A673 (cell line): ENCODE measurements at places on chromosomes 7 and 10. TPM values are rescaled to one million over a fixed set of nuclear protein-coding genes. Genes with fewer than 3 reads are reported as not detected.

GRCh38 chr10:12703126-12703525 lies 298.4 kb downstream of the CCDC3 start:
- no peak for DNase-seq

DNA sequence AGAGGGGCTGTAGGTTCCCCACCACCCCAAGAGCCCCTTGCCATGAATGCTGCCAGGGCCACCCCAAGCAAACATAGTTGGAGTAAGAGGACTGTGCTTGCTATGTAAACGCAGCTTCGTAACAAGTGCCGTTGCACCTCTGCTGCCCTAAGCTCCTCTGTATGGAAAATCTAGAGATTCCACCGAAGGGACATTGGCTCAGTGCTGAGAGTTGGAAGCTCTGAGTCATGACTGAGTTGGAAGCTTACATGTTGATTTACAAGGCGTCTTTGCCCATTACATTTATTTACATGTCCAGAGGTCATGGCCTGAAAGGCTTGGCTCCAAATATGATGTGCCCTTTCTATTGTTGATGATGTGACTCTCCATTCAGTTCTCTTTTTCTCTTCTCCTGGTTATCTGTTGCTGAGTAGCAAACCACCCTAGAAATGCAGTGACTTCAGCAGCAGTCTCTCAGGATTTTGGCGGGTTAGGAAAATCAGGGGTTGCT lies 233.1 kb upstream of the TCF7L2 start:
- DNase-seq, result no peak

DNA sequence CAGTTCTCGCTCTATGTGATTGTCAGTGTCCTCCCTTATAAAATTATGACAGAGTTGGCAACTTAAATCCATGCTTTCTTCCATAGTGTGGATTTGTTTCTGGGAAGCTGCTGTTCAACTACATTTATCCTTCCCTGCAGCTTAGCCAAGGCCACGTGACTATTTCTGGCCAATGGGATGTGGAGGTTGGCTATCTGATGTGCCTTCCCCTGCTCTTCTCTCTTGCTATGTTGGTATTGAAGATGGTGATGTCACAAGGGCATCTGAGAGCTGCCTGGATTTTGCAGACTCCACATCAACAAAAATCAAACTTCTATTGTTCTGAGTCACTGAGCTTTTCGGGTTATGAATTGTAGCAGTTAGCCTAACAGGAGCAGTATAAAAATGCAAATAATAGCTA lies 164.9 kb upstream of the RHOBTB1 start:
- no peak for DNase-seq

DNA sequence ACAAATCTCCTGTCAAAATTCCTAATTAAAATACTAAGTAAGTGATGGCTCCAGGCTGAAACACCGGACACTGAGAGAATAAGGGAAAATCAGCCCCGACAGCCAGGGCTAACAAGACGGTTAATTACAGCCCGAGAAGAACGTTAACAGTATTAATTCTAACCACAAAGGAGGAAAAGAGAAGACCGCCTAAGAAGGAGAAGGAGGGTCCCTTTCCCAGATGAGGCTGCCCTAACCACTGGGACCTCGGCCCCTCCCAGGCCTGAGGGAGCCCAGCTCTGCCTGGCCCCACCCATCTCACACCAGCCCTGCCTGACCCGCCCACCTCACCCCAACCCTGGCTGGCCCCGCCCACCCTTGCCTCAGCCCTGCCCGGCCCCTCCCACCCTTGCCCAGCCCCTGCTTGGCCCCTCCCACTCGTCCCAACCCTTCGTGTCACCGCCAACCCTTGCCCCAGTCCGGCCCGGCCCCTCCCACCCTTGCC lies 51.3 kb downstream of the PWWP2B start:
- DNase-seq, result peak; percentile 41

- peak; percentile 57 for DNase-seq
Measured at GRCh38 chr7:105268511-105269392, 120.0 kb downstream of the SRPK2 start.

Gene NXPH1
- total RNA-seq, result not detected in 2 replicates

Gene CTAGE8
- total RNA-seq, result 2.1 and 2.8 TPM in 2 replicates

Gene C7orf33
- not detected in 2 replicates for total RNA-seq
